NK-92 treated with Interleukin-12 subunit alpha and Interleukin-12 subunit beta, amount 100 ng/mL, for 24 hours (cell line): ENCODE measurements at places on chromosomes 3 and 15.

DNA sequence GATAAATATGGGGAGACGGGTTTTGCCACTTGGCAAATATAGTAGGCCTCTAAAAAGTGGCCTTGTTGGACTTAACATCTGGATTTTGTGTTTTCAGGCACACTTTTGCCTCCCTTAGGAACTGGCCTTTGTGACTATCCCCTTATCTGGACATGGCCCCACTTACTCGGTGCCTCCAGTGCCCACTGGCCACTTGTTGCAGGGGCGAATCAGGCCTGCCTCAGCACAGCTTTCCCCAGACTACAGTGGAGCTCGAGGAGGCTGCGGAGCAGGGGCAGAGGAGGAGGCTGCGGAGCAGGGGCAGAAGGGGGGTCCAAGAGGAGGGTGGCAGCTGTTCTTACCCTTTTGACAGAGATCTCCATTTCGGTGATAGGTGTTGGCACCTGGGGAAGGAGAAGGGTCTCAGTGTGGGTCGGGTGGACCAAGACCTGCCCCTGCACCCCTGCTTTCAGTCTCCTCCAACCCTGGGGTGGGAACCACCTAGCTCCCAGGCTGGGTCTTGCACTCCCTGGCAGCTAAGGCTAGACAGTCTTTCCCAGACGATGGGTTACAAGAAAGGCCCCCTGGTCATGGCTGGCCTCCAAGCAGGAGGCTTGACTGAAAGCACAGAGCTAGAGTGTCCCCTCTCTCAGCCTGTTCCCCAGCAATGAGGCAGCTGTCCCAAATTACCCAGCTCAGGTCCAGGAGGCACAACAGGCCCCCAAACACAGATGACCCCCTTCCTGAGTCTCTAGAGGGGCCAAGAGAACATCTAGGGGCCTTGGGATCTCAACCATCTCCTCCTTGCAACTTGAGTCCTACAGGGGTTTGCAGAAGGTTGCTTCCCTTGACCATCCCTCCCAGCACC lies 6.1 kb downstream of the SEMA3G start:
- DNase-seq, result no peak

GRCh38 chr15:61701455-61701854 lies 358.8 kb downstream of the VPS13C start:
- DNase-seq, result no peak

- DNase-seq, result no peak
Measured at GRCh38 chr15:34900748-34901147, 68.8 kb downstream of the AQR start.

DNA sequence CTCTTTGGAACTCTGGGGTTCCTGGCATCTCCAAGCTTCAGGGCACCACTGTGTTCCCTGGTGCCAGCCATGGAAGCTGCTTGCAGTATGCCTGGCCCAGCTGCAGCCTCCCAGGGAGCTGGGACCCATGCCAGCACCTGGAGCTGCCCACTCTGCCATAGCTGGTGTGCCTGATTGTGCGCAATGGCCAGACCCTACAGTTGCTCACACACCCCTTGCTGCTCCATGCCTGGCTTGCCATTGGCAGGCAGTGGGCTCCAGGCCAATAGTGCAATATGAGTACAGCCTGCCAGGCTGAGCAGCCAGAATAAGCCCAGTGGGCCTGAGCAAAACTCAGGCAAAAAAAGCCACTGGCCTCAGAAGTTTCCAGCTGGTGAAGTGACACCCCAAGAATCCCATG lies 43.8 kb upstream of the LRRFIP2 start:
- DNase-seq, result no peak

GRCh38 chr15:51992953-51993352 lies 21.4 kb upstream of the LEO1 start:
- DNase-seq, result no peak

DNA sequence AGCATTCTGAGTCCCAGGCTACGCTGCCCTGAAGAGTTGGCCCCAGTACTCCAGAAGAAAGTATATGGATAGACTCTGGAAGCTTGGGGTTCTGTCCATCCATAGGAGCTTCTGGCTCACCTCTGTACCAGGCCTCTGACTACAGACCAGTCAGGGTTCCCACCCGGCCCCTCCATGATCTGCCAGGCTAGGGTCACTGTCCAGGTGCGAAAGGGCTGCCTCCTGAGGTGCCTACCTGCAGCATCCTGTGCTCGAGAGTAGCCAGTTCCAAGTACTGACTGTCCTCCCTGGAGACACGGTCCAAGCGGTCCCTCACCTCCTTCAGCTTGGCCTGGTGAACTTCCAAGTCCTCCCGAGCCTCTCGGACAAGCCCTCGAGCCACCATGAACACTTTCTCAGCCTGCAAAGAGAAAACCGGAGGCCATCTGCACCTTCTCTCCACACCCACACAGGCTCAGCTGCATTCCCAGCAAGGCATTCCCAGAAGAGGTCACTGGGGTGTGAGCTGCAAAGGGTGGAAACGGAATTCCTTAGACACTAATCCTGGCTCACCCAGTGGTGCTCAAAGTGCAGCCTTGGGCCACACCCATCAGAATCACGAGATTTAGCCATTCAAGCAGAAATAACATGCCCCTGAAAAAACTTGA lies 3.7 kb upstream of the PLXNB1 start:
- DNase-seq, result no peak

DNA sequence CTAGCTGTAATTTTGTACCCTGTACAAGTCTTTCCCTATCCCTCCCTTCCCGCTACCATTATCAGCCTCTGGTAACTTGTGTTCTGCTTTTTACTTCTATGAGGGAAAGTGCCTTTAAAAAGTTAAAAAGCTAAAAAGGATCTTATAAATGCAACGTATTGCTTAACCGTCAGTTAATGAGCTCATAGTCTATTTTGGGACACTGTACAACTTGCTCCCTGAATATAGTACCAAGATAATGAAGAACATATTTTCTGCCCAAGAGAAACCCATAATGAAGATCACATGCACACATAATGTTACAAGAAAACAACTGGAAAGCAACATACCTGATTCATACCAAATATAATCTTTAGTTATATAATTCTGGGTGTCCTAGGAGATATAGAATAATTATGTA lies 22.6 kb downstream of the ZIC1 start:
- no peak for DNase-seq

DNA sequence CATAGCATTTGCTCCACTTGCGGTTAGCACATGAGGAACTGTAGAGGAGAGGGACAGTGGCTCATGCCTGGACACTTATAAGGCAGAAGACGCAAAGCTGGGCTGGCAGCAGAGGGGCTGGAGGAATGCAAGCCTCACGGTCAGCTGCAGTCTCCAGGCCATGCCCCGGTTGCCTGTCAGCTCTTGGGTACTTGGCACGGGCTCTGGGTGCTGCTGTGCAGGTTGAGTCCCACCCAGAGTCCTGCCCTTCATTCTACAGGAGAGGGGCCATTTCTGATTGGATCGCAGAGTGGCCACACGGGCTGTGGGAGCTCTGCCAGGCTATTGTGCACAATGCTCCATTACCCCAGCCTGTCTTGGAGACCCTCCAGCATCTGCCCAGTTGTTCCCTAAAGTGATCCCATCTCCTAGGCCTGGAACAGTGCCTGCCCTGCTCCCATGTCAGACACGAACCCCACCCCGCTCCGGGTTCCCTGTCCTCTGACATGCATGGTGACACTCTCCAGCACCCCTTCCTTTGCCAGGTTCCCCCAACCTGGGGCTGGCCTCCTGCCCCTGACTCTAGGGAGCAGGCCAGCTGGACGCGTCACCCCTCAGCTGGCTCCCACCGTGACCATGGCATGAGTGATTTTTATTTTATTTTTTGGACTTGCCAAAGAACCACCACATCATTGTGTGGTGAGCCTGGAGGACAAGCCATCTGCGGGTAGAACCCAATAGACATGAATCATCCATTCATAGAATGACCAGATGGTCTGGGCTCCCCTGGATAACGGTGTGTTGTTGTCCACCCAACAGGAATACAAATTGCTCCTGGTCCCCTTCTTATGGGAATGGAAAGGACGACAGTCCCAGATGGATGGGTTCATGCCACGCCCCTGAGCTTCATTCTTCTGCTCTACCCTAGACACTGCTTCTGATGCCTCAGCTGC lies 51.0 kb upstream of the KLF13 start:
- DNase-seq, result no peak
